HCT116 (cell line): ENCODE measurements at places on chromosomes 3 and 15.

DNA sequence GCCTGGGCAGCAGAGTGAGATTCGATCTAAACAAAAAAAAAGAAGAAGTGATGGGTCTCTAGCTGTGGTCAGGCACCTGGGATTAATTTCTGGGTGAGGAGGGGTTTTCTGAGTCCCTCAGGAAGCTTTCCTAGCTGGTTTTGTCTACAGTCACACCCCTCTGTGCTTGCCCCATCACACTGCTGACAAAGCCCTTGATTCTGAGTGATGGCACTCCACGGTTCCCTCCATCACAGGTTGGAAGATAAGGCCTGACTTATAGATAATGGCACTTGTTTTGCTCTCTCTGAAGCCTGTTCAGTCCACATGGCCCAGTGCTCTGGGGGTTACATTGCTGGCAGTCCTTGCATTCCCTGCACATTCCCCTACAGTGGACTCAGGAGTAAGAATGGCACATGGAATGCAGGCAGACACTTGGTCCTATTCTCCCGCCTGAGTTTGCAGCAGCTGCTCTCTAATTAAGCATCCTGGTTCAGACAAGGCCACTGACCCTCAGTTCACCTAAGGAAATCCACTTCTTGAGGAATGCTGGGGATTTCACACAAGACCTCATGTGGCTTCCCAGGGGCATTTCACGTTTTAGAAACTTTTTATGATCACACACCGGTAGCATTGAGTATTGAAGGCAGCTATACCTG lies 81.0 kb upstream of the NMNAT3 start:
- DNase-seq: no peak

- no peak for DNase-seq
Measured at GRCh38 chr3:140377644-140378043, 300.2 kb upstream of the TRIM42 start.

DNA sequence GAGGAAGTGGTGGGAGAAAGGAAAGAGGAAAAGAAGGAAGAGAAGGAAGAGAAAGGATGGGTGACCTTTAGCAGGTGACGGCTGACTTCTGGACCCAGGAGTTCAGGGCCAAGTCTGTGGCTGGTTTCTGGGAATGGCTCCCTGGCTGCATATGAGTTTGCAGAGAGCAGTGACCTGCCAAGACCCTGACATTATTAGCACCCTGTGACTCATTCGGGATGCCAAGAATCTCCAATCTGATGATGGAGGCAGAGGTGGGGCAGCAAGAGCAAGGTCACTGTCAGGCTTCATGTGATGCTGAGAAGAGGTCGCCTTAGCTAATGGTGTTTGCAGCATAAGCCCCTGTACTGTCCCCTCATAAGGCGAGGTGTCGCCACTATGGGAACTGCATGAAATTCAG lies 42.6 kb downstream of the MYZAP start:
- DNase-seq: no peak

DNA sequence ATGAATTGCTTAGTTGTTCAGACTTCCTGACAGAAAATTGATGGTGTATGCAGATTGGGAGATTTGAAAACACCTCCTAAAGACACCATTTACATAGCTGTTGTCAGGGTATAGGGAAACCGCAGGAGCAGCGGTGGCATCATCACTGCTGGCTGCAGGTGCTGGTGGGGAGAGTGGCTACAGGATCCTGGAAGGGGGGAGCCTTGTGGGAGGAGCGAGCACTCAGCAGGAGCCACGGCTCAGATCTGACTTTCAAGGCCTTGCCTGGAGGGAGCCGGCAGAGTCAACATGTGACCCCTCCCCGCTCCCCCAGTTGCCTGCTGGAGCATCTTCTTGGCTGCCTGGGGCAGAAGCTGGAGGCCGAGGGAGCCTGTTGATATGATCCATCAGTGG lies 26.1 kb downstream of the EDEM1 start:
- DNase-seq: no peak

GRCh38 chr15:42349186-42349585 lies 10.1 kb upstream of the CAPN3 start:
- DNase-seq: no peak

DNA sequence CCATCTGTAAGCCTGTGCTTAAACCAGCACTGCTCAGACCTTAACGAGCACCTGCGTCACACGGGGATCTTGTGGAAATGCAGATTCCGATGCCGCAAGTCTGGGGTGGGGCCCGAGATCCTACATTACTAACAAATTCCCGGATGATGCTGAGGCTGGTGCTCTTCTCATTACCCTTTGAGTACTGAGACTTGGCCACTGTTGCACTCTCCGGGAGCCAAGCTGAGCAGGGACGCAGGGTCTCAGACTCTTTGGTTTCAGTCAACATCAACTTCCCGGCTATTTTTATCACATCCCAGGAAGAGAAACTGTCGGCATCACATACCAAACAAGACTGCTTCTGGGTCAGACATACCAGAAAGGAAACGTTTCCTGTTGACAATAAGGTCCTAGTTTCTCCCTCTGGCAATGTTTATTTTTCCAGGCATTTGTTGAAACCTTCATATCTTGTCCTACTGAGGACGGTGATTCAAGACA lies 276.6 kb downstream of the SHQ1 start:
- no peak for DNase-seq
